ENCODE measurements at places on chromosomes 11 and 22. TPM values are rescaled to one million over a fixed set of nuclear protein-coding genes. Genes with fewer than 3 reads are reported as not detected.

The SLC22A25 gene
- total RNA-seq: not detected

GRCh38 chr22:29596408-29596807 lies 7.0 kb upstream of the NF2 start:
- no peak for DNase-seq

DNA sequence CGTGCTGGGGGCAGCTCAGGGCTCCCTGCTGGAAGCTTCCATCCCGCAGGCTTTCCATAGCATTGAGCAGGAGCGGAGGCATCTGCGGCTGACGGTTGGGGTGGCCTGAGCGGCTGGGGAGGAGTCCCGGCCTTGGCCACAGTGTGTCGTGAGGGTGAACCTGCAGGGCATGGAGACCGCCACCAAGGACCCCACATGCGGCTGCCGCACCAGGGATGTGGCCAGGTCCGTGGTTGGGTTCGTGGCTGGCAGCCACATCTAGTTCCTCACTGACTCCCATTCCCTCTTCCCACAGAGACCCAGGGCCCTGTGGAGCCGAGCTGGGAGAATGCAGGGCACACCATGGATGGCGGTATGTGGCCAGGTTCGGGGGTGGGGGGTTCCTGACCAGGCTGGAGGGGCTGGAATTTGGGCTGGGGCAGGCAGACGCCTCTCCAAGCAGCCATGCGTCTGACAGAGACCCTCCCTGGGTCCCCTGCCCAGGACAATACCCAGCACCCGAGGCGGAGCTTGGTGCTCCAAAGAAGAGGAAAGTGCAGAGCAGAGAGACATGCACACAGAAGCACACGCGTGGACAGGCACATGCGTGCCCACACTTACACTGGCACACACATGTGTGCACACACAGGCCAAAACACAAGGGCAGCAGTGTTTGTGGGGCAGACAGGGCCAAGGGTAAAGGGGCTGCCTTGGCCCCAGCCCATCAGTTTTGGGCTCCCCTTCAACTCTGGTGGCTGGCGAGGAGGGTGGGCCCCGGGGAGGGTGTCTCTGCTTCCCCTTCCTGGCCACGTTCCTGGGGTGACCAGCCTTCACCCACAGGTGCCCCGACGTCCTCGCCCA lies 2.7 kb downstream of the MUC5B start:
- no peak for DNase-seq

GRCh38 chr11:110356762-110357671 lies 60.6 kb upstream of the RDX start:
- no peak for DNase-seq

DNA sequence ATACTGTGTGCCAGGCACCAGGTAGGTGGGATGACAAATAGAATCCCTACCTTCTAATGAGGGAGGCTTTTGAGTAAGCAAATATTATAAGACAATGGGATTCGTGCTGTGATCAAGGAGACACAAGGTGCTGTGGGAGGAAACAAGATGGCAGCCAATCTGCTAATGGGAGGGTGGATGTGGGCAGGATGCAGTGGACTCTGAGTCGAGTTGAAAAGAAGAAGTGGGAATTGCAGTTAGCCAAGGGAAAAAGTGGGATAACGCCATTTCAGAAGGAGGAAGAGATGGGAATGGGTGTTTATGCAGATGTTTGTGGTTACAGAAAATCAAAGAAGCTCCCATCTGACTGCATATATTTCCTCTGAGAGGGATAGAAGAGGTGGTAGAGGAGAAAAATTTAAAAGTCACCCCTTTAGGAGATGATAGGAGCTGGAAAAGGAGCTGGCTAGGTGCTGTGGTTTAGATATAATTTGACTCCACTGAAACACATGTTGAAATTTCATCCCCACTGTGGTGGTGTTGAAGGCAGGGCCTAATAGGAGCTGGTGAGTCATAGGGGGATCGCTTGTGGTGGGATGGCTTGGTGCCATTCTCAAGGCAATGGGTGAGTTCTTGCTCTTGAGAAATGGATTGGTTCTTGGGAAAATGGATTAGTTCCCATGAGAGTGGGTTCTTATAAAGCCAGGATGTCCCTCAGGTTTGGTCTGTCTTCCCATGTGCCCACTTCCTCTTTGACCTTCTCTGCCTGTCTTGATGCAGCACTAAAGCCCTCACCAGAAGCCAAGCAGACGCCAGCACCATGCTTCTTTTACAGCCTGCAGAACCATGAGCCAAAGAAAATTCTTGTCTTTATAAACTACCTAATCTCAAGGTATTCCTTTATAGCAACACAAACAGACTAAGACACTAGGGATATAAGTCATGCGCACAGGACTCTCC lies 30.0 kb upstream of the POU2AF1 start:
- DNase-seq: peak; percentile 18

- DNase-seq: no peak
These were observed 186.1 kb downstream of the ARHGAP42 start for GRCh38 chr11:100872951-100873740.

DNA sequence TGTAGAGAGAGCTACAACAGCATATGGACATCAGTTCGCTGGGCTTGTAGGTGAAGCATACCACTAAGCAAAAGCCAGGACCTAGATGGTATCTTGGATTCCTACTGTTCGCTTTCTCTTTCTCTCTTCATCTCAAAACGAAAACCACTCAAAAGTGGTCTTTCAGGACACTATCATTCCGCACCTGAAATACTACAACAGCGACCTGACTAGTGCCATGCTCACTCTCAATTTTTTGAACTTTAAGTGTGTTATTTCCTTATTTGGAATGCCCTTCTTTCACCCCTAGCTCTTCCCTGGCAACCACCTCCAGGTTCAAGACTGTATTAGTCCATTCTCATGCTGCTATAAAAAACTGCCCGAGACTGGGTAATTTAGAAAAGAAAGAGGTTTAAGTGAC lies 59.2 kb downstream of the CCDC83 start:
- no peak for DNase-seq

GRCh38 chr11:10699072-10699471 lies 5.5 kb upstream of the IRAG1 start:
- no peak for DNase-seq

DNA sequence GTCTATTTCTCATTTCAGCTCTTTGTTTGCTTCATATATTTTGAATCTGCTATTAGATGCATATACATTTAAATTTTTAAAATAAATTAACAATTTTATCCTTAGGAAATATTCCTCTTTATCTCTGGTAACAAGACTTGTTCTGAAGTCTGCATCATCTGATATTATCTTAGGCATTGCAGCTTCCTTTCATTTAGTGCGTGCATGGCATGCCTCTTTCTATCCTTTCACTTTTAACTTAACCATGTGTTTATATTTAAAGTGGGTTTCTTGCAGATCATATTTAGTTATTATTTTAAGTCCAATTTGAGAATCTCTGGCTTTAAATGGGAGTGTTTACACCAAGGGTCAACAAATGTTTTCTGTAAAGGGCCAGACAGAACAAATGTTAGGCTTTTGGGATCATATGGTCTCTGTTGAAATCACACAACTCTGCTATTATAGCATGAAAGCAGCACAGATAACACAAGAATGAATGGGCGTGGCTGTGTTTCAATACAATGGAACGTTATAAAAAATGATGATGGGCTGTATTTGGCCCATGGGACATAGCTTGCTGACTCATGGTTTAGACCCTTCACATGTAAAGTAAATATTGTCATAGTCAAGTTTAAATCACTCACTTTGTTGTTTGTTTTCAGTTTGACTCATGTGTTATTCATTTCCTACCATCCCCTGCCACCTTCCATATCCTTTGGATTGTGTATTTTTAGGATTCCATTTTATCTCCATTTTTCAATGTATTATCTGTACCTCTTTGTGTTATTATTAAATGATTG lies 83.9 kb upstream of the SNX19 start:
- no peak for DNase-seq

The EFCAB6 gene
- total RNA-seq: 0.29 TPM

The B4GALNT4 gene
- 4.0 TPM for total RNA-seq

- no peak for DNase-seq
These were observed 84.8 kb downstream of the ADAMTS15 start for GRCh38 chr11:130533113-130533798.

DNA sequence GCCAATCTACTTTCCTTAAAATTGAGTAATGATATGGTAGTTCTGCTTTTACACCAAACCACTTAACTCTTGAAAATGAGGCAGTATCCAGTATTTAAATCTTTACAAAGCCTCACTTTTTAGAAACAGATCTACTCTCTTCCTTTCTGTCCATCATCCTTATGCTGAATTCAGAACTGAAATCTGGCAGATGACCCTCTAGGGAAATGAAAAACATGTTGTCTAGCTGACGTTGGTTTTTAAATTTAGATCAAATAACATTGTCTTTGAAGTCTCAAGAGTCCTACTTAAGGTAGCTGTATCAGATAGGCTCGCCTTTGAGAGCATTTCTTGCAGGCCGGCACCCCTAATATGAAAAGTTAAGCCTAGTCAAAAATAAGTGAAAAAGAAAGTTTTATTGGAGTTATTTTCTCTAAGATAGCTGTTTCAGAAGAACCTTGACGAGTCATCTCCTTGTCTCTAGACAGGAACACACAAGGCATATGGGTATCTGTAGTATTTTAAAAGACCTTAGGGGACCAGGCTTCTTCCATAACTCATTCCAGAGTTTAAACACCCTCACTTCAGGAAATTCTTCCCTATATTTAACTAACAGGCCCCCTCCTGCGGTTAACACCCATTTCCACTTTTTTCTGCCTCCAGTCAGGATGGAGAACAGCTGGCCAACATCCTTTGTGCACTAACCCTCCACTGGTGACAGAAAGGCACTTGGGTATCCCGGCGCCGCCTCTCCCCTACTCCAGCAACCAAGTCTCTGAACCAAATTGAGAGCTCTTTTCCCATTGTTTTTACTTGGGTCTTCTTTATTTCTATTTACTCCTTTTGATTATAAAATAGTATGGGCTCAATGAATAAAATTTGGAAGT lies 81.2 kb downstream of the WNT11 start:
- no peak for DNase-seq

The RIMBP3B gene
- 0.15 TPM for total RNA-seq

GRCh38 chr11:110711776-110712658 lies at the start of gene ARHGAP20:
TSS of gene ARHGAP20 (minus strand) at chr11:110712437. CDS start at chr11:110712231, 206 bp downstream.
- peak; percentile 61 for DNase-seq

The TPH1 gene
- total RNA-seq: 0.14 TPM

DNA sequence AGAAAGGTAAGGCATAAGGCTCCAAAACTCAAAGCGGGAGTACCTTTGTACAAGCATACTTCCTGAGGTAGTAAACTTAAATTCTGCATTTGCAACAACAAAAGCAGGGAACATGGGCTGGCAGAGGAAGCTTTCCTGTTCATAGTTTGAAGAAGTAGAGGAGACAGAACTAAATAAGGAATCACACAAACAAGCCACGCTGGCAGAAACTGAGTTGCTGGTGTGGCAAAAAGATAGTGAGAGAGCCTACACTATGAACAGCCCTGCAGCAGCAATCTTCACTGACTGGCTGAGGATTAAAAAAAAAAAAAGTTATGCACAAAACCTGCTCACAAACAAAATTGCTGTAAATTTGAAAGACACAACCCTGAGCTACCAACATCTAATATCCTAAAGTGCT lies 46.5 kb downstream of the FCHSD2 start:
- DNase-seq: no peak

- DNase-seq: no peak
These were observed 12.2 kb downstream of the MRGPRF start for GRCh38 chr11:69000831-69001242.

The SLC1A2 gene
- not detected for total RNA-seq

The CCDC87 gene
- total RNA-seq: 0.24 TPM

DNA sequence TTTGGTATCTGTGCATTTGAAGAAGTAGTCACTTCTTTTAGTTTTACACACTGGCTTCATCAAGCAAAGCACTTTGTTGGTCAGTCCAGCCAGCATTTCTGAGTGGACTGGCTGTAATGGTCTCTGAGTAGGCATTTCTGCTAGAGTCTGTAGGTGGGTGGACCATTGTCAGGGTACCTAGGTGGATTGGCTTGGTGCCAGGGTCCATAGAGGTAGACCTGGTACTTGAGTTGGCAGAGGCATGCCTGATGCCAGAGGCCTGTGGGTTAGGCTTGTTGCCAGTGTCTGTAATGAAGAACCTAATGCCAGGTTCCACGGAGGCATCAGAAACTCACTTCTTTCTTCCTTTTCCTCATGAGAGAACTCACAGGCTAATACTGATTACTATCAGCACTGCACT lies 157.9 kb upstream of the C11orf87 start:
- DNase-seq: no peak

DNA sequence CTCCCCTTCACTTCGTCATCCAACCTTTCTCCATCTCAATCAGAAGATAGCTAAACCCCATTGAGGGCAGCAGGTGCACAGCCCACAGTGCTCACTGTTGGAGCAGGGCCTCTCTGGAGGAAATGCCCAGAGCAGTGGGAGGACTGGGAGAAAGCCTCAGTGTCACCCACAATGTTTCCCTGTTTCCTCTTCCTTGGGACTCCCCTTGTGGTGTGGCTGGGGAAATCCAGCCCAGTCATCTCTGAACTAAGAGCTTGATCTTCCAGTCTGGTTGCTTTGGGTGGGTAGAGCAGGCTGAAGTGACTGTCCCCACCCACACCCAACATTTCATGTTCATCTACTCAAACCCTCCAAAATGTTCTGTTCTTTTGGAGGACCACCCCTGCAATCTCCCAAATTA lies 29.8 kb upstream of the EED start:
- DNase-seq: peak; percentile 93

- peak; percentile 33 for DNase-seq
These were observed 9.9 kb downstream of the RGL4 start for GRCh38 chr22:23700706-23701105.

The HPX gene
- total RNA-seq: 0.56 TPM

GRCh38 chr11:119536801-119537200 lies 113.8 kb upstream of the THY1 start:
- DNase-seq: no peak

- no peak for DNase-seq
These were observed 101.3 kb upstream of the FGF3 start for GRCh38 chr11:69920345-69921127.

DNA sequence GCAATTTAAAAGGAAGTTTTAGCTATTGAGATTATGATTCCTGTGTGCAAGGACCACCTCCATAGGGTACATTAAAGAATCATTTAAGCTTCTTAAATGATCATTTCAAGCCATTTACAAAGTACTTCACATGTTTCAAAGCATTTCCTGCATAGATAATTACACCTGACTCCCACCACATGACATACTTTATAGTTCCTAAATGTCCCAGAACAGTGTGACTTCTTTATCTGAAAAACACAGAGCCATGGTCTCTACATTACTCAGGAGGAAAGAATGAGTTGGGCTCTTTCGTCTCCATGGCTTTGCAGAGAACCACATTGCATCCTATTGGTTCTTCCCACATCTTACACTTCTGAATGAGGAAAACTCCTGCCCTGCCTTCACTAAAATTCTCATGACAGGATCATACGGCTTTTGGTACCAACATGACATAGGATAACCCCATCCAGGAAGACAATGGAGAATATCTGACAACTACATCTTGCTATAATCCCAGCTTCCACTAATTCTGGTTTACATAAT lies 88.6 kb downstream of the ETS1 start:
- no peak for DNase-seq

The MYO18B gene
- total RNA-seq: 0.22 TPM

- DNase-seq: no peak
These were observed 7.1 kb upstream of the APOBEC3H start for GRCh38 chr22:39089928-39090327.

- no peak for DNase-seq
These were observed 295.3 kb upstream of the SYN3 start for GRCh38 chr22:33353502-33353901.
